MV-4-11 (cell line): ENCODE measurements at places on chromosomes 2 and 18.

DNA sequence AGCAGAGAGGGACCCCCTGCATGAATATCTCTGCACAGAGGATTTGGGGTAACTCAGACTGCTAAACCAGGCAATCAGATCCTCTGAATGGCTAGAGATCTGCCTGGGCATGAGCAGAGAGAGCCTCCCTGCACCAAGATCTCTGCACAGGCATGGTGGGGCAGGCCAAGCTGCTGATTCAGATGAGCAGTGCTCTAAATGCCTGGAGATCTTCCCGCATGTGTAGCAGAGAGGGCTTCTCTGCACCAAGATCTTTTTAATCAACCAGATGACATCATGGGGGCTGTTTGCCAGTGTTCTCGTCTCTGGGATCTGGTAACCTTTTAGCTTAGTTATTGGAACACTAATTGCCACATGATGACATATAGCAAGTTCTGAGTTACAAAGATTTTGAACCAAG, 301.3 kb upstream of the GALNT5 start:
- DNase-seq = no peak

DNA sequence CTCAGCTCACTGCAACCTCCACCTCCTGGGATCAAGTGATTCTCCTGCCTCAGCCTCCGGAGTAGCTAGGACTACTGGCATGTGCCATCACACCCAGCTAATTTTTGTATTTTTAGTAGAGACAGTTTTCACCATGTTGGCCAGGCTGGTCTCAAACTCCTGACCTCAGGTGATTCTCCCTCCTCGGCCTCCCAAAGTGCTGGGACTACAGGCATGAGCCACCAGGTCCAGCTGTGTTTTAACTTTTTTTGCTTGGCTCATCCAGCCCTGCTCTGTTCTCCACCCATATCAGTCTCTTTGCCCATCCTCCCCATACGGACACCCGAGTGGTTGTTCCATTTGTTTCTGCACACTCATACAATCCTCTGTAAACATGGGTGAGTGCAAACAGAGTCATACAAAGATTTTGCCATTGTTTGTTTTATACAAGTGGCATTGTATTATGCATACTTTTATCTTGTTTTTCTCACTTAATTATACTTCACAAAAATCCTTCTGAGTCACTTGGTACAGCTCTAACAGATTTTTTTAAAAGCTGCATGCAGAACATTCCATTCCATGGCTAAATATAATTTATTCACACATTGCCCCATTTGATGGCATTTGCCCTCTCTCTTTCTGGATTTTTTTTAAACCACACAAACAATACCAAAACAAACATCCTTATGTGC, 5.3 kb downstream of the APOB start:
- no peak for DNase-seq

DNA sequence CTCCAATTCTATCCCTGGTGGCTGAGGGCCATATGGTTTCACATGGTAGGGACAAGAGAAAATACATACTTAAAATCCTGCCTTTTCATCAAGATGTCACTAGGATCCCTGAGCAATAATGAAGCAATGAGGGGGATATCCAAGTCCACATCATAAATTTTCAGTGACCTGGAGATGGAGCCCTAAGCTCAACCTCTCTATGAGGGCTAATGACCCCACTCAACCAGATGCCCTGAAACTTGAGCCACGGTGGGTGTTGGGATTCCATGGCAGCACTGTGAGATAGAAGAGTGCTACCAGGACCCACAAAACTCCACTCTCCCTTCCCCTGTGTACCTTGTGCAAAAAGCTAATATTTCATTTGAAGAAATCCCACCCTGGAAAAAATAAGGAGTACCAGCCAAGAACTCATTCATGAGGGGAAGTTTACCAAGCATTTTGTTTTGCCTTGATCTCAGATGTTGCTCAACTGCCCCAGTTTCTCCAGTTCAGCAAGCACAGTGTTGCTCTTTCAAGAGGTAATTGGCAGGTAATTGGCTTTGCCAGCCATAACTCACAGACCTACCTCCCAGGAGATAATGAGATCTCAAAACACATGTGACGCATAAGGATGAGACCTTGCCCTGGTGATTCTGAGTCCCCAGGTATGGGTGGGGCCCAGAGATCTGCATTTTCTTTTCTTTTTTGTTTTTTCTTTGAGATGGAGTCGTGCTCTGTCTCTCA, 51.0 kb upstream of the TTC39C start:
- no peak for DNase-seq

DNA sequence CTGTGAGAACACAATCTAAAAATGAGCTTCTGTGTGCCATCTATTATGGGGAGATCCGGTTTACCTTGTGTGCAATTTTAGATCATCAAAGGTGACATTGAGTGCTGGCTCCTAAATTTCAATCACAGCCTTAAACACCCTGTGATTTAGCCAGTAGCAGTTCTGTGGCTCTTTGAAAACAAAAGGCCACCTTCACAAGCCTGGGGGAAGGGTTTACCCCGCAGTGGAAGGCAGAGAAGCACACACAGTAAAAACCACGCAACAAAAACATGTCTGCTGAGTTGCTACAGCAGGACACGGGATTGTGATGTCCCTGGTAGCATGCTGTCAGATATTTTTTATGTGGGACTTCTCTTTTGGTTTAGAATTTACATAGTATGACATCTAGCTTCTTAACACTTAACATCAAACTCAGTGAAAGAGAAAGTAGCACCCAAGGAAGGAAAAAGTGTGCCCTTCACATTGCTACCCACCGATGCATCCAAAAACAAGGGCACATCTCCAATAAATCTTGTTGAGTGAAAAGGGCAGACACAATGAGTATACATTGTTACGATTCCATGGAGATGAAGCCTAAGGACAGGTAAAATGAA, 56.1 kb upstream of the RNF152 start:
- DNase-seq = no peak

- DNase-seq = no peak
These were observed 157.2 kb upstream of the ZC3H15 start for GRCh38 chr2:186328838-186329237.

DNA sequence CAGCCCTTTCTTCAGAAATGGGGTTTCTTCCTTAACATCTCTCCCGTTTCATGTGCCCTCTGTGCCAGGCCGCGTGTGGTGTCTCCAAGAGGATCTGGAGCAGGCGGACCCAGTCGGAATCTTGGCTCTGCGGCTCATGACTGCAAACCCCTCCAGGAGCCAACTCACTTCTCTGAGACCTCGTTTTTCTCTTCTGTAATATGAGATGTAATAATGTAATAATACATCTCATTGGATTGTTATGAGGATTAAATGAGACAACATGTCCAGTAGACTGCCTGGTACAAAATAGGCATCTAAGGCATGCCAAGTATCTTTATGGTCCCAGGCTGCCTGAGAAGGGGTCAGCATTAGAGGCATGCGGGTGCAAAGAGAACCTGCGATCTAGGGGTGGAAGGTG, 221.3 kb upstream of the REV1 start:
- no peak for DNase-seq

DNA sequence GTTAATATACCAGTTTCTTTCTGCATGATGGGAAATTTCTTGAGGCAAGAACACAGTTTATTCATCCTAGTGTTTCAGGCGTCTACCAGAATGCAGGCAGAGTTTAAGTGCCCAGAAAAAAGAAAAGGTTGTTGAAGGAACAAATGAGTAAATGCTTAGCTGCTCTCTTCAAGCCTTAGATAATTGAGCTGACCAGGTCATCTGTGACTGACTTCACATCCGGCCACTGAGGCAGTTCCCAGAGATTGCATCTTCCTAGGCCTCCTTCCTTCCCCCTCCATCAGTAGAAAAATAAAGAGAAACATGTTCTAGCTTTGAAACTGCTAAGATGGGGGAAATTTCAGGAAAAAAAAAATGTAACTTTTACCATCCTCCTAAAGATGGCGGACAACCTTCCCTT, 9.4 kb upstream of the TMEM163 start:
- no peak for DNase-seq

- no peak for DNase-seq
These were observed 299.3 kb downstream of the CELF4 start for GRCh38 chr18:37266290-37266689.

GRCh38 chr18:13660510-13660909, 65.8 kb downstream of the FAM210A start:
- no peak for DNase-seq

DNA sequence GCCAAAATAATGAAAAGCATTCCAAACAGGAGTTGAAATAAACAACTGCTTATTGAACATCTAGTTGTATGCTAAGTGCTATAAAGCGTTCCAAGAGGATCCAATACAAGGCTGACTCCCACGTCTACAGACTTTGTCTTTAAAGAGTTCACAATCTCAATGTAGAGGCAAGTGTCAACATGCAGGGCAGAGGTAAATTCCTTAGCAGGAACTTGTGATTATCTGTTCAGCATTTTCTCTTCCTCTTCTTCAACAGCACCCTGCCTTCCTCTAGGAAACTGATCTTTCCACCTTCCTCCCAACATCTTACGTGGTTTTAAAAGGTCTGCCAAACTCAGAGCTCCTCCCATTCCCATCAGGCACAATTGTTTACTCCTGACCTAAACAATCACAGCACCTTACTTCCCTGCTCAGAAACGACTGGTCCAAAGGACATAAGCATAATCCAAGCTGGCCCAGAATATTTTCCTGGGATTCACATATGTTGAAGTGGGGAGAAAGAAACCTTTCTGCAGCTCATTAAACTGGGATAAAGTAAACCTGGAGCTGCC, 83.9 kb downstream of the ITSN2 start:
- no peak for DNase-seq

- DNase-seq = no peak
These were observed 20.0 kb upstream of the FBLN7 start for GRCh38 chr2:112118148-112118547.

DNA sequence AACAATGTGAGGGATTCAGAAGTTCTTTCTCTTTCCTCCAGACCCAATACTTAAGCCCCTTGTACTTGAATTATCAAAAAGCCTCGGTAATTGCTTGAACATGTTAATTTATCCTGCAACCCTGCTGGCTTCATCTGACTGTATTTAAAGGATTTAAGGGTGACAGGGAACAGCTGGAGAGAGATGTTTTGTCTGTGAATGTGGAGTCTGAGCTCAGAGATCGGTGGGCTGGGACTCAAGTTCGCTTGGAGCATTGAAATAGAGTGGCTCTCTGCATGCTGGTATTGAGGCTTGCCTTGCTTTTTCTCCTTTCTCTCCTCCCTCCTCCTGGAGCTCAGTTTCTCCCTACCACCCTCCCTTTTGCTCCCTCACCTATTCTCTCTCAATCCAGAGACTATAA, 73.6 kb downstream of the BOD1L2 start:
- DNase-seq = no peak

GRCh38 chr2:205728366-205728765, 46.1 kb downstream of the NRP2 start:
- no peak for DNase-seq

GRCh38 chr2:46870051-46870839, 45.4 kb downstream of the MCFD2 start:
- no peak for DNase-seq

DNA sequence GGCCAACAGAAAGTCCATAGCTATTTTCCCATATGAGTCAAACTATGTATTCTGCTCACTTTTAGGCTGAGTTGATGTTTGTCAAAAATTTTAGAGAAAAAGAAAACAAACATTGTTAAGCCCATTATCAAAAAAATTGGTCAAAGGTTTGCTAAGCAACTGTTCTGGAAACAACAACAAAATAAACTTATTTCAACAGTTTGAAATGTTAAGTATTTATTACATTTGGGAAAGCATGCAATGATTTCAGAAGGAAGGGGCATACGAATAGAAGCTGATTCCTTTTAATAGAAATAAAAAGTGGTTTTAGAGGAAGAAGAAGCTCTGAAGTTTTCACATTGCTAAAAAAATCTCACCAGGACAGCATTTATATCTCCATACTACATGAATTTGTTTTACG, 1837.5 kb upstream of the CELF4 start:
- no peak for DNase-seq

DNA sequence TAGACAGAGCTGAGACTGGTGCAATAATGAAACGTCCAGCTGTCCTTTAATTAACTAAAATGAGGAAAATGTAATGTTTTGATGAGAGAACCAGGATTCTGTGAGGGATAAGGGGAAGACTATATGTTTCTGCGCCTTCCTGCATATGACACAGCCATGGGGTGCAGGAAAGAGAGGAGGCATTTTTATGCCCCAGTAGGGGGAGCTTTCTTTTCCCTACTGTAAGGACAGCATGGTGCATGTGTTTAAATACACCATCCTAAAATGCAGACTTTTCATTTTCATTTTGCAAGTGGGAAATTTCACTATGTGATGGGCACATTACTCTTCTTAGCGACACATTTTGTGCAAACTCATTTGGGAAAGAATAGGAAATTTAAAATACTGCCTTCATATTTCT, 446.1 kb downstream of the ARHGAP15 start:
- DNase-seq = no peak

- no peak for DNase-seq
These were observed 16.5 kb downstream of the SFXN5 start for GRCh38 chr2:73054980-73055379.

GRCh38 chr18:73235491-73235890, 367.7 kb upstream of the NETO1 start:
- no peak for DNase-seq

DNA sequence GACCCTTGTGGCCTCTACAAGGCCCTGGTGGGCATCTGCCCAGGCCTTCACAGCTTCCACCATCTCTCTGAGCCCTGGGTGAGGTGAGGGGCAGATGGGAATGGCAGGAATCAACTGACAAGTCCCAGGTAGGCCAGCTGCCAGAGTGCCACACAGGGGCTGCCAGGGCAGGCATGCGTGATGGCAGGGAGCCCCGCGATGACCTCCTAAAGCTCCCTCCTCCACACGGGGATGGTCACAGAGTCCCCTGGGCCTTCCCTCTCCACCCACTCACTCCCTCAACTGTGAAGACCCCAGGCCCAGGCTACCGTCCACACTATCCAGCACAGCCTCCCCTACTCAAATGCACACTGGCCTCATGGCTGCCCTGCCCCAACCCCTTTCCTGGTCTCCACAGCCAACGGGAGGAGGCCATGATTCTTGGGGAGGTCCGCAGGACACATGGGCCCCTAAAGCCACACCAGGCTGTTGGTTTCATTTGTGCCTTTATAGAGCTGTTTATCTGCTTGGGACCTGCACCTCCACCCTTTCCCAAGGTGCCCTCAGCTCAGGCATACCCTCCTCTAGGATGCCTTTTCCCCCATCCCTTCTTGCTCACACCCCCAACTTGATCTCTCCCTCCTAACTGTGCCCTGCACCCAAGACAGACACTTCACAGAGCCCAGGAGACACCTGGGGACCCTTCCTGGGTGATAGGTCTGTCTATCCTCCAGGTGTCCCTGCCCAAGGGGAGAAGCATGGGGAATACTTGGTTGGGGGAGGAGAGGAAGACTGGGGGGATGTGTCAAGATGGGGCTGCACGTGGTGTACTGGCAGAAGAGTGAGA, 2.0 kb downstream of the PROC start:
- no peak for DNase-seq
